ENCODE measurements at places on chromosomes 12 and 14. TPM values are rescaled to one million over a fixed set of nuclear protein-coding genes. Genes with fewer than 3 reads are reported as not detected.

The SNRNP35 gene
- 21.5 TPM for total RNA-seq

The SMIM41 gene
- total RNA-seq: not detected

The PZP gene
- total RNA-seq: not detected

The ZNF268 gene
- total RNA-seq: 8.4 TPM

The EXOC3L4 gene
- total RNA-seq: not detected

The WNT1 gene
- not detected for total RNA-seq

The SERPINA1 gene
- 4.3 TPM for total RNA-seq

The ATG14 gene
- total RNA-seq: 4.9 TPM

The TMEM119 gene
- not detected for total RNA-seq

The VRTN gene
- not detected for total RNA-seq

The NDUFA12 gene
- 160 TPM for total RNA-seq

The PAH gene
- total RNA-seq: not detected

The FSCB gene
- total RNA-seq: not detected

The CPNE6 gene
- total RNA-seq: not detected

The PHLDA1 gene
- 2.8 TPM for total RNA-seq
